NCI-H2227 treated with DMSO at 0.1 percent for 48 hours (cell line): ENCODE measurements at places on chromosomes 2 and 18.
A peak's percentile ranks its signal among the peaks of the same experiment; 100 is the strongest.

GRCh38 chr2:241799522-241800197, 9.3 kb upstream of the NEU4 start:
- DNase-seq = no peak

DNA sequence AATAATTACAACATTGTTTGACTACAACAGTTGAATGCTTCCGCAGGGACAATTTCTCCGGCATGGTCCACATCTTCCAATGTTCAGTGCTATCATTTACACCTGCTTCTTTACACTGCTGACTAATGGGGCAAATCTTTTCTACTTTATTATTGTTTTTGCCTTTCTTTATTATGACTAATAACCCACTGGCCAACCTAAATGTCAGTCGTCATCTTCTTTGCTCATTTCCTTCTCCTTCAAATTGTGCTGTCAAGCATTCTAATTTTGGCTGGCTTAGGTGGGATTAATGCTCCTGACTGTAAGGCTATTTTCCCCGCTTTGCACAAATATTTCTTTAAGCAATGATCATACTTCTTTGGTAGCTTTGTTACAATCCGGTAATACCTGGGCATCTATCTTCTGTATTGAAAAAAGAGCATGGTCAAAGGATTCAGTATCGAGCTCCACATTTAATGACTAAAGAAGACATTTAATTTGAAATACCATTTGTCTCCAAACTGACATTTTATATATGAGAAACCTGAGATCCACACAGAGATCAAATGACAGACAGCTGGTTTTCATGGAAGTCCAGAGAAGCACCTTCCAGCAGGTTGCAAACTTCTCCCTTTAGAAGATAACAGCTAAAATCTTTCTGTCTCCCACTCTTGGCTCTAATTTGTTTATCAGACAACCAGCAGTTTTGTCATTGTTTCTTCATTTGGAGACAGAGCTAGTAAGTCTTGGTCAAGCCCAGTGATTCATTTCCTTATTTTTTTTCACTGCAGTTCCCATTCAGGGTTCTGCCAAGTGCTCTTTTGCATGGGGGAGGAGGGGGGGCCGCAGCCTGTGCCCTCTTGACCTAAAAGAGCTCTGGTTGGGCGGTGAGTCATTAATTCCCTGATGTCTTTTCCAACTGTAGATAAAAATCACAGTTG, 132.9 kb downstream of the SOCS6 start:
- DNase-seq = no peak

GRCh38 chr2:147756069-147756468, 88.8 kb upstream of the ACVR2A start:
- DNase-seq = peak; percentile 26

DNA sequence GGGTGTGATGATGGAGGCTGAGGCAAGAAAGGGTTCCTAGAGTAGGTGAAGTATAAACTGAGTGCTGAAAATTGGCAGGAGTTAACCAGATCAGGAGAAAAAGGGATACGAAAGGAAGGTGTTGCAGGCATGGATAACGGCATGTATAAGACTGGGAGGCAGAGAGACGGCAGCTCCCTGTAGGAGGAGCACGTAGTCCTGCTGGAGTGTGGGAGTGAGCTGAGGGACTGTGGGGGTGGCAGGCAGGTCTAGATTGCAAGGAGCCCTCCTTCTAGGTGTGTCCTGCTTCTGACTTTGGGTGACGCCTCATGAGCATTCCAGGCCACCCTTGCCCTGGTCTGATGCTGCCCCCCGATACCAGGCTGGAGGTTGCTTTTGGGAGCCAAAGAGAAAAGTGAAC, 36.4 kb upstream of the KCTD1 start:
- DNase-seq = no peak

DNA sequence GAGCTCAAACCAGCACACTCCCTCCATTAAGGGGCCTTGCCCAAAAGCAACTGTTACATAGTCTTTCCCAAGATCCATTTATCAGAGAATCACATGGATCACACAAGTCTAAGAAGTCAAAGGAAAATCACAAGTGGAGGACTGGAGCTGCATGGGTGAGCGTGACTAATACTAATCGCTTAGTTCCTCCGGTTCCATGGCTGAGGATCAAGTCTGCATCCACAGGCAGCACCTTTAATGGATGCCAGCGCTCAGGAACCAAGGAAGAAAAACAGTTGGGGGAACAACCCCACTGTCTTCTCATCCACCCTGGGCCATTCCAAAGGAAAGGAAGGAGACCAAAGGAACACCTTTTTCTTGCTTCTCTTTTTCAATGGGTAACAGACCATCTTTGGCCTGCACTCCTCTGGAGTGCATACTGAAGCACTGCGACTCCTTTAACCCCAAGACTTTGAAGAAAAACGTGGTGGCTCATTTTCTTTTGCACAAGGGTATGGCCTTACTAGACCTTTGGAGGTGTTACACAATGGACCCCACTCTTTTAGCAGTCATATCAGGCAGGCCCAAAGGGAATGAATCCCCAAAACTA, 9.2 kb upstream of the WDR33 start:
- DNase-seq = no peak

- no peak for DNase-seq
Observed at GRCh38 chr2:216217904-216218260, 108.7 kb downstream of the XRCC5 start.

DNA sequence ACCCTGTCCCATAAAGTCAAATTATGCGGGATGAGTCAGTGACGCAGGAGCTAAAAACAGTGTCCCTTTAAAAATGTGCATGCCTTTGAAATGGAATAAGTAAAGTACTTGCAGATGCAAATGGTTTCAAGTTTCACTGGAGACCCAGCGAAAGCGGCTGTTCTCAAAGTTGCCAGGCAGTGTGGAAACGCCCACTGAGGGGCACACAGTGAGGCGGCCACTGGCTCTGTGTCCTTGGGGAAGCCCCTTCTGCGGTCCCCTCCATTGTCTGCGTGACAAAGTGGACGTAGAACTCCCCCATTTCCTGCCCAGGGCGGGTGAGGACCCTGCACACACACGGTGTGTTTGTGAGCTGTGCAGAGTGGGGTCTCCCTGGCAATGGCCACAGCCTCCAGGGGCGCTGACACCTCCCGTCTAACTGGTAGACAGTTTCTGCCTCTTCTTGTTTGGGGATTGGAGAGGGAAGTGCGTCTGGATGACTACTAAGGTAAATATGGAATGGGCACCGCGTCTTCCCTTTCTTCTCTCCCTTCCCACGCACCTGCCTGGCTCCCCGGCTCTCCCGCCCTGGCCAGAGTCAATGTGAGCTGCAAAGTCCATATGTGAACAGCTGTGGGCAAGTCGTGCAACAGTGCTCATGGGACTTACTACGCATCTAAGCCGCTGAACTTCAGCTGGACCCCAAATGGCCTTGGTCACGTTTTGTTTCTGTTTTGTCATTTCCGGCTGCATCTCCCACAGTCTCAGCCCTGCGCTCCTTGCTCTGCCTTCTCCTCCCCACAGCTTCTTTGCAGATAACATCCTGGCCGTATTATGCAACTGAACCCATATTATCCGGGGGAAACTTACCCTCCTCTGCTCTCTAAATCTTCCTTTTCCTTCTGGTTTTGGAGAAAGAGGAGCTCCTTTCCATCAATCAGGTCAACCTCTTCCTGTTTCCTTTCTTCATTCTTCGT, 33.7 kb upstream of the ZNF516 start:
- no peak for DNase-seq

DNA sequence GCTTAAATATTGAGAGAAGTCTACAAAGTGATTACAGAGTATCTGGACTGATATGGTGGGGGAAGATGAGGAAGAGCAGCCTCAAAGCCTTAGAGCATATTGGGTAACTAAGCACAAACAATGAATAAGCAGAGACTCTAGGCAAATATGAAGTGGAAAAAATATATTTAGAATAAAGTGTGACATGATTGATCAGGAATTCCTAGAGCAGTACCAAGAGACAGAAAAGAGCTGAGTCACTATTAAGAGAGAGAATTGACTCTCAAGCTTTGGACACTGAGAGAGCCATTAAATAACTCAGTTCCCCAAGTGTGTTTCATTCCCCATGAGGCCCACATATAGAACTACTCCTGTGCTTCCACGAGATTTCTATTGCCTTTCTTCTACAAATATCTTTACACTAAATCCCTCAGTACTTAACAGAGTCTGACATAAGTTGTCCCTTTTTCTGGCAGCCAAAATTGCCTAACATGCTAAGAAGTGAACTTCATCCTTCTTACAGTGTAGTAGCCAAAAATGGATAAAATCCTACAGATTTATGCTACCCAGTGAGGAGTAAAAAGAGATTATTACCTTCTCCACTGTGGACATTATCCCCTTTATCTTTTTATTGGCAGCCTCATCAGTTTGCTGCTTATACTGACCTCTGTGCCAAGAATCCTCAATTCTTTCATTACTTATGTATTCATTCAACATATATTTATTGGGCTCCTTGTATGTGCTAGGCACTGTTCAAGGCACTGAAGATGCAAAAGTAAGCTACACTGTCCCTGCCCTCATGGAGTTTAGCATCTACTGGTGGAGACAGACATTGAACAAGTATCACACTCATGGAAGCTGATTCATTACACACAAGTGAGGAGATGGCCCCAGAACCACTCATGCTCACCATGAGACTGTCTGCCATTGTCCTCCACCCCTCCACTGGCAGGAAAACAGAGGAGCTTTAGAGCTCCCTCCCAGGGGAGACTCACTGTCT, 45.4 kb downstream of the SLC40A1 start:
- DNase-seq = no peak

- DNase-seq = no peak
Observed at GRCh38 chr2:46471-47345, at the start of gene FAM110C. Gene FAM110C, minus strand, starts transcription at chr2:46505. Its CDS starts 120 bp downstream, at chr2:46385.

GRCh38 chr18:3424280-3424890, 25.6 kb upstream of the TGIF1 start:
- DNase-seq = no peak

DNA sequence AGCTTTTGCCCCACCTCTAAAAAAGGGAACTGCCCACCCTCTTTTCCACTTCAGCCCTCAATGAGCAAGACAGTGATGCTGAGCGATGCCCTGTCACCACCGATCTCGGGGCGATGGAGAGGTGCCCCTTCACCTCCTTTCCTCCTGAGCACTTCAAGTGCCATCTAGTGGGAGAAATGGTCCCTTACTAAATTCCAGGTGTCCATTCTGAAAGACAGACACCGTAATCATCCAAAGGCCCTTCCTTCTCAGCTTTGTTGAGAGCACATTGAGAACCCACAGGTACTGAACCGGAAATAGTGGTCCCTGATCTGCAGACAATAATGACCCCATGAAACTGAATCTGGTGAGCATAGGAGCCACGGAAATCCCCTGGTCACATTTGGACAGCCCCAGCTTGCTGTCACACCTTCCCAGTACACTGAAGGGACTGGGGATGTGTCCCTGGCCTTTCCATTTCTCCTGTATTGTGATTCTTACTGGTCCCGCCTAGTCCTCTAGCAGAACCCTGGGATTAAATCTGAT, 38.5 kb downstream of the KCTD18 start:
- DNase-seq = peak; percentile 27

DNA sequence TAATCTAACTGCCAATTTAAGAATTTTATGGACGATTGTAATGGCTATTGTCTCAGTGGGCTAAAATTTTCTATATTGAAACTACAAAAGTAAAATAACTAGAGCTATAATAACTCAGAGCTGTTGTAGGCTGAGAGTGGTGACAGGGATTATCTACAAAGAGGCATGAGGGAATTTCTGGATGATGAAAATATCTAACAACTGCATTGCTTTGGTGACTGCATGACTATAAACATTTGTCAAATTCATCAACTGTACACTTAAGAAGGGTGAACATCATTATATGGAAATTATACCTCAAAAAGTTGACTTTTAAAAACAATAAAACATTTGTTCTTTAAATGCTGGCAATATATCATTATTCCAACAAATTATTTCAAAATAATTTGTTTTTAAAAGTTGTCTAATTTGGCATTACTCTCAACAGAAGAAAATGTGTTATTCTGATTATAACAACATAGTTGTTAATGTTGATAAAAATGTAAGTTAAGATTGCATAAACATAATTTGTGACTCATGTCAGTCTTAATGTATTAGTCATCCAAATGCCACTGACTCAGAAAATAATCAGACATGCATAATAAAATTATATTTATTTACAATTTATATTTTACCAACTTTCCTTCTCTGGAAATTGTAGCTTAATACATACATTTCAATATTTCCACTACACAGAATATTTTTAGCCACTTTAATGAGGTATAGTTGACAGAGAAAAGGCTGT, 865.1 kb upstream of the VRK2 start:
- no peak for DNase-seq

- DNase-seq = no peak
Observed at GRCh38 chr18:49652881-49653724, 91.2 kb downstream of the LIPG start.

DNA sequence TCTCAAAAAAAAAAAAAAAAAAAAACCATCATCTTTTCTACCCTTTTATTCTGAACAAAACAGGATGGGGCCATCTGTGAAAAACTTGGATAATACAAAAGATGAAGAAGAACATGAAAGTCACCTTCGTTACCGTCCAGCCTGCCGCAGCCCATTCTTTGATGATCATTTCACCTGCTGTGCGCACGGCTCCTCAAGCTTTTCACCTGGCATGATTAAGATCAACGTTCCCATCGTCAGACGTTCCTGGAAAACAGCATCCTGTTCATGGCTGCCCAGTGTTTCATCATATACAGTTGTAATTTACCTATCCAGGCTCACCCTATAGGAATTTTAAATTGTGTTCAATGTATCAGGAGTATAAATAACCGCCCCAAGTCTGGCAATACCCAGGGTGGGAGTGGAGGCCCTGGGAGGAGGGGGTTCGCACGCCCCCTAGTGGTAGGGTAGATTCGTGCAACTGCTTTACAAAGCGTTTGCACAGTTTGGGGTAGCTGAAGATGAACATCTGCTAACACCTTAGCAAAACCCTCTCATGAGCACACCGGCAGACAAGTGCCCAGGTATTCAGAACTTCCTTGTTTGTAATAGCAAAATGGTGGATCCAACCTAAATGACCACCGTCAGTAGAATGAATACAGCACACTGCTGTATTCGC, 49.0 kb upstream of the GLI2 start:
- DNase-seq = no peak

DNA sequence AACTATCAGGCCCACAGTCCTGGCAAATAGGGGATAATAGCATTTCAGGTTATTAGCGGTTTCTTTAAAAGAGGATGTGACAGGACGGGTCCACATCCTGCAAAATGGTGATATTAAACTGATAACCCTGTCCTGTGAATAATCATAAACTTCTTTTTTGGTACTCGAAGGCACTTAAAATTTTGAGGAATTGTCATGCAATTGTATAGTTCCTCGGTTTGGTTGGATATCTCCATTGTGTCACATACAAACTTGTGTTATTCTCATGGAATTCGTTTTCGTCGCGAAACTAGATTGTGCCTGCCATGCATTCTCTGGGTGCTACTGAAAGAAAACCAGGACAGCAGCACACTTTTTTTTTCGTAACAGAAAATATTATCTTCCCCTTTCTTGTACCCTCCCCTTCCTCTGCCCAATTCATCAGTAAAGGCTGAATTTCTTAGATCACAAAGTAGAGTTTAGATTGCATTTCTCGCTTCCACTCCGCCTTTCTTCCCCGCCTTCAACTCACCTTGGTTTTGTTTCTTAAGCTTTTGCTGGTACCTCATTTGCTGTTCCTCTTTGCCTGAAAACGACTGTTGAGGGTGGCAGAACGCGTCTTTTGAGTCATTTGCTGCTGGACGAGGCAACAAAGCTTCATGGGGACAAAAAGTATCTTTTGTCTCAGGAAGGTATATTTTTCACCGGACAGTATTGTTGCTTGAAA, 1.3 kb downstream of the CERS6 start:
- DNase-seq = peak; percentile 34

- DNase-seq = peak; percentile 61
Observed at GRCh38 chr2:55518841-55519165, 715 bp upstream of the CFAP36 start.

GRCh38 chr2:219477179-219477578, 21.5 kb upstream of the GMPPA start:
- DNase-seq = no peak
